Hindlimb muscle (tissue), 1 donor: ENCODE measurements at places on chromosomes 1 and 21. TPM values are rescaled to one million over a fixed set of nuclear protein-coding genes. Genes with fewer than 3 reads are reported as not detected.

DNA sequence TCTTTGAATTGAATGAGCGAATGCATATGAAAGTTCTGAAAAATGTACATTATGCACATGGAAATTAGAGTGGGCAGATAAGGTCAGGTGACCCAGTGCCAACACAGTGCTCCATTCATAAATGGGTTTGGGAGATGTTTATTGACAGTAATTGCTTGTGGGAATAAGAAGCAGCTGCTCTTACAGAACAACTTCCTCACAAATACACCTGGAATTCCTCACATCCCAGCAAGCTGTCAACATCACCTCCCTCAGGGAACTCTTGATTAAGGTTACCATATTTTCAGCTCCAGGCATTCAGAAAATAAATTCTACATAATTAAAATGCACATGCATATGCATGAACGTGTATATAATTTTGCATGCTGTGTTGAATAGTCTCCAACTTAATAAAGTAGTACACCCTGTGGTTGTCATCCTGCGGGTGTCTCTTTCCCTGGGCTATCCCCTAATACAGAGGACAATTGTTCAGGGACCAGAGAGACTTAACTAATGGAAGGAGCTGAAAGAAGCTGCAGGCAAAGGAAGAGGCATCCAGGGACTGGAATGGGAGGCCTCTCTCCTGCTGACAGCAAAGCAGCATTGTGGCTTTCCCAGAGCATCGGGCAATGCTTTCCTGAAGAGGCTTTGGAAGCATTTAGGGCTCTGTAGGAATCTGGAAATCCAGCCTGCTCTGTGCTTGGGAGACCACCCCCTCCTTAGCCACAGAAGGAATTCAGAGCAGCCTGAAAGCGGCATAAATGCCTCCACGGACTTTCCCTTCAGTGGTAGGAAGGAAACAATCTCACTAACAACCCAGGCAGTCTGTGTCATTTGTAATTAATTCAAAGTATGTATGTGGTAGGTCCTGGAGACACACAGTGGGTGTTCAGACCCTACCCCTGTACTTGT, 55.2 kb upstream of the GNG12 start:
- no peak for DNase-seq

GRCh38 chr1:20731057-20731991, 1.2 kb downstream of the SH2D5 start:
- no peak for DNase-seq

AADACL4 gene
- polyA plus RNA-seq: 0.13 TPM

EXTL1 gene
- 4.2 TPM for polyA plus RNA-seq

- no peak for DNase-seq
Observed at GRCh38 chr21:23694390-23694789, 1912.9 kb downstream of the MRPL39 start.

DNA sequence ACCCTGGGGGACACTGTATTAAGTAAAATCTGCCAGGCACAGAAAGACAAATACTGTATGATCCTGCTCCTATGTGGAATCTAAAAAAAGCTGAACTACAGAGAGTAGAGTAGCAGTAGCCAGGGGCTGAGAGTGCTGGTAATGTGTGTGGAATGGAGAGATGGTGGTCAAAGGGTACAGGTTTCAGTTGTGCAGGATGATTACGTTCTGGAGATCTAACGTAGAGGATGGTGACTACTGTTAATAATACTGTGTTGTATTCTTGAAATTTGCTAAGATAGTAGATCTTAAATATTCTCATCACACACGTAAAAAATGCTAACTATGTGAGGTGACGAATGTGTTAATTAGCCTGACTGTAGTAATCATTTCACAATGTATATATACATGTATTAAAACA, 39.8 kb upstream of the GNG4 start:
- DNase-seq: no peak

PRRX1 gene
- 179 TPM for polyA plus RNA-seq
